ENCODE measurements at places on chromosomes 12 and 14.

DNA sequence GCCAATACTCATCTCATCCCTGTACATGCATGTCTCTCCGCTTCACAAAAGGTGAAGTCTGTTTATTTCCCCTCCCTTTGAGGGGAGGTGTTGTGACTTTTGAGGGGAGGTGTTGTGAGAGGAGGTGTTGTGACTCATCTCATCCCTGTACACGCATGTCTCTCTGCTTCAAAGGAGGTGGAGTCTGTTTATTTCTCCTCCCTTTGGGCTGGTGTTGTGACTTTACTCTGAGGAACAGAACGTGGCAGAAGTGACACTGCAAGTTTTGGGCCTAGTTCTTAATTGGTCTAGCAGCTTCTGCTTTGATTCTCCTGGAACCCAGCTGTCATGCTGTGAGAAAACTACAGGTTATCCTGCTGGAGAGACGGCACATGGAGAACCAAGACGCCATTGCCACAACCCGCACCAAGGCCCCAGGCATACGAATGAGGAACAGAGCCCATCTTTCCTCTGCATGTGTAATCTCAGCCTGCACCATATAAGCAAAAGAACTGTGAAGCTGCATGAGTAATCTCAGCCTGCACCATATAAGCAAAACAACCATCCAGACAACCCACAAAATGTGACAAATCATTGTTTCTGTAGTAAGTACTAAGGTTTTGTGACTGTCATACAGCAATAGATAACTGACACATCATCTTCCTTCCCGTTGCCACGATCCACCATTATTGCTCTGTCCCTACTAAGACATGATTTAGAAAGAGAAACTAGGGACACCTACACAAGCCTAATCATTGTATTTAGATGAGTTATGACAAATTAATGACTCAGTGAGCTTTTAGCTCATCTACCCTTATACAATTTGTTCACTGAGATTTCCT lies 30.0 kb downstream of the GALNT4 start:
- no peak for DNase-seq

DNA sequence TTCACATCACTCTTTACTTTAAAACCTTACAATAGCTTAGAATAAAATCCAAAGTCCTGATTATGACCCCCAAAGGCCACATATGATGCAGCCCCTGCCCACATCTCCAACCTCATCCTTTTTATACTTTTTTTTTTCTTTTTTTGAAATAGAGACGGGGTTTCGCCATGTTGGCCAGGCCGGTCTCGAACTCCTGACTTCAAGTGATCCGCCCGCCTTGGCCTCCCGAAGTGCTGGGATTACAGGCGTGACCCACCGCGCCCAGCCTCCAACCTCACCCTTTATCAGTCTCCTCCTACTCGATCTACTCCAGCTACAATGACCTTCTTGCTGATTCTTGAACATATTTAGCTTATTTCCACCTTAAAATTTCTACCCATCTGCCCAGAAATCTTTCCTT lies 1.2 kb upstream of the MAPKAPK5 start:
- no peak for DNase-seq

DNA sequence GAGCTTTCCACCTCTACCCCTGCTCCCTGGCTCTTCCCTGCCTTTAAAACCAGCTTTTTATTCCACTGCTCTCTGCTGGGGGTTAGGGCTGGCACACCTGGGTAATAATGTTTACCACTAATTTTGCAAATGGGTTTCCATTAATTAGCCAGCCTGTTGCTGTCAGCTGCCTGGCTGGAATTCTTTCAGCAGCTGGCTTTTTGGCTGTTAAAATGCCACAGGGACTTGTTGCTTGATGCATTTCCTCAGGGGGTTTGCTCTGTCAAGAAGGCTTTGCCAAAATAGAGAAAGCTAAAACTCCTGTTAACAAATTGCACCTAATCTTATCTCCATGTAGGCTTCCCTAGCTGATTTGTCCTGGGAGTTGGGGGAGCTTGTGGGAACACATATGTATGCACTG lies 51.8 kb upstream of the PSMC1 start:
- peak; percentile 55 for DNase-seq

DNA sequence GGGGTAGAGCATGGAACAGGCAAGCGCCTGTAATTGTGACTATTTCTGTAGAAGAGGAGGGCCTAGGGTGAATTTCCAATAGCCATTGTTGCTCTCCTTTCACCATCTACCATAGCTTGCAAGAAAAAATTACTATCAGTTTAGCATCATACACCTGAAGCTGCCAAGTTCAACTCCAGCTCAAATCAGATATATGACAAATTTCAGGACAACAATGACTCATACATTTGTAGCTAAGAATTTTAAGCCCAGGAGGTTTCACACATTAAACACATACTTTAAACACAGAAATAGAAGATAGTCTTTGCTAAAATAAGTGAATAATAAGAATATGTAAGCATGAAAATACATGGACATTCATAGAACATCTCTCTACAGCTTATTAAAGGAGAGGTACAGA lies 17.6 kb upstream of the G2E3 start:
- DNase-seq, result no peak

- DNase-seq, result peak; percentile 25
Measured at GRCh38 chr12:69553628-69554248, 31.5 kb upstream of the CCT2 start.
